Naive B cell (primary cell): ENCODE measurements at places on chromosomes 5 and 9.

DNA sequence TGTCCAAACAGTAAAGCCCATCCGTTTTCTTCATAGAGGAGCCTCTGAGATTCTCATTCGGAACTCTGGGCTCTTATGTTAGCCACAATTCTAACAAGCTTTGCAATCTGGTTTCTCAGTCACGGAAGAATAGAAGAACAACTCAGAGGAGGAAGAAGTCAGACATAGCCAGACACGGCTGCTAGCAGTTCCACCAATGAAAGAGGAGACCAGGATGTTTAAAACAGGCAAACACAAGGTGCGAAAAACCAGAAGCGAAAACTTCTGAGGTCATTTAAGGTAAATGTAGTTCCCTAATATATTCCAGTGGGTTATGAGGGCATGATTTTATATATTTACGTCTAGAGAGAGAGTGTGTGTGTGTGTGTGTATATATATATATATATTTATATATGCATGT is 34.1 kb upstream of the GDNF start:
- no peak for DNase-seq
- H3K36me3 ChIP-seq, result no peaks in the 10 kb centered on the region
- H3K27me3 ChIP-seq, result peaks cover 10% of the 10 kb centered on the region

GRCh38 chr9:86639899-86640379 is 285.7 kb upstream of the TUT7 start:
- peaks cover 4% of the 10 kb centered on the region for H3K4me1 ChIP-seq
- no peaks in the 10 kb centered on the region for H3K36me3 ChIP-seq
- no peak for DNase-seq

GRCh38 chr5:143635888-143636287 is 176.1 kb upstream of the HMHB1 start:
- H3K27me3 ChIP-seq, result no peaks in the 10 kb centered on the region
- H3K4me1 ChIP-seq, result no peaks in the 10 kb centered on the region
- H3K27ac ChIP-seq, result no peak overlapping the region

- no peak overlapping the region for H3K27ac ChIP-seq
- no peak overlapping the region for H3K4me3 ChIP-seq
- no peaks in the 10 kb centered on the region for H3K36me3 ChIP-seq
- H3K4me1 ChIP-seq, result peaks cover 8% of the 10 kb centered on the region
Measured at GRCh38 chr9:5481322-5482040, 28.9 kb upstream of the PDCD1LG2 start.
